ENCODE measurements at places on chromosomes 2 and 18.

- no peak overlapping the region for H3K4me3 ChIP-seq
- no peak overlapping the region for H3K27ac ChIP-seq
- H3K4me1 ChIP-seq: no peaks in the 10 kb centered on the region
- no peaks in the 10 kb centered on the region for H3K36me3 ChIP-seq
- no peaks in the 10 kb centered on the region for H3K27me3 ChIP-seq
- no peak for DNase-seq
These were observed 206.4 kb upstream of the ID2 start for GRCh38 chr2:8475349-8476031.

GRCh38 chr2:159609811-159610549 lies 6.4 kb downstream of the BAZ2B start:
- H3K4me1 ChIP-seq: peaks cover 31% of the 10 kb centered on the region
- no peaks in the 10 kb centered on the region for H3K27me3 ChIP-seq
- no peak overlapping the region for H3K4me3 ChIP-seq

DNA sequence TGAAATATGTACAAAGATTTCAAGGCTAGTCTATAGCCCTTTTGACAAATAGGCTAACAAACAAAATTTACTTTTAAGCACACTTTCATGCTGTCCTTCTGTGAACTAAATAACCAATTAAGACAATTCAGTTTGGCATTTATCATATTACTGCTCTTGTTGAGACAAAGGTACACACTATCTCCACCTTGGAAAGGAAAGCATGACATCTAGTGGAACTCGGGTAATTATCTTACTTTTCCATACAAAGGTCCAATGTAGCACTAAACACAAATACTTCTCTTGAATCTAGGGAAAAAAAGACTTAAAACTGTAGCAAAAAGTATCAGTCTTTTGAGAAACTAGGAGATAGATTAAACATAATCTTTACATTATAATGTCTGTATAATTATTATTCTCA lies 125.0 kb upstream of the CD226 start:
- DNase-seq: no peak
- H3K27ac ChIP-seq: no peak overlapping the region
- no peaks in the 10 kb centered on the region for H3K36me3 ChIP-seq

DNA sequence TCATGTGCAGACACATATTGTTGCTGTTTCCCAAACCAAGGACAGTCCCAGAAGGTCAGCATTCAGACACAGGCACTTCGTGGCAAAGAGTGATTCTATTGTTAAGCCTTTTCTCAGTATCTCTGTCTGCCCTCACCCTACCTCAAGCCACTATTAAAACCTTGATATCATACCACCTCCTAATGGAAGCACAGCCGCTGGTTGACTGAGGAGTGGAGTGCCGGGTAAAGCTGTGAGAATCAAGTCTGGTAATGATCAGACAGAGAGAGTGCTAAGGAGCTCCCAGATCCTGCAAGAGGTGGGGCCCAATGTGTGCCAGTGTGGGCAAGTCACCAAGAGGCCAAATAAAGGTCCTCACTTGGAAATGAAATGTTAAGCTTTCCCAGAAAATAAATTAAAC lies 819.5 kb downstream of the BCL11A start:
- no peak overlapping the region for H3K27ac ChIP-seq
- H3K27me3 ChIP-seq: no peaks in the 10 kb centered on the region
- no peak overlapping the region for H3K4me3 ChIP-seq

DNA sequence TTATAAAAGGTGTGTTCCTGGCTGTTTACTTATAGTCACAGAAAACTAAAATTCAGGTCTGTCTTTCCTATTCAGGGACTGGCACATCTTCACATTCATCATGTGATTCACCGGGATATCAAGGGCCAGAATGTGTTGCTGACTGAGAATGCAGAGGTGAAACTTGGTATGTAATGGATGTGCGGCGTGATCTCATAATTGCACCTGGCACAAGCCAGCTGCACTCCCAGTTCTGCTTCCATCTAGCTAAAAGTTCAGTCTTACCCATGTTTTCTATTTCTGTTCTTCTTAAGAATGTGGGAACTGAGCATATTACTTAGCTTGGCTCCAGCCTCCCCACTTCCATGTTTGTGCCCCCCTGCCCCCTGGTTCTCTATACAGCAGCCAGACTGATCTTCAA lies 131.9 kb downstream of the MAP4K4 start:
- no peak for DNase-seq
- H3K36me3 ChIP-seq: peaks cover 38% of the 10 kb centered on the region
- no peak overlapping the region for H3K4me3 ChIP-seq
- H3K27me3 ChIP-seq: no peaks in the 10 kb centered on the region
- H3K27ac ChIP-seq: peak overlapping the region; percentile 58

- no peak overlapping the region for H3K27ac ChIP-seq
- no peak overlapping the region for H3K4me3 ChIP-seq
- H3K4me1 ChIP-seq: no peaks in the 10 kb centered on the region
- DNase-seq: no peak
- no peaks in the 10 kb centered on the region for H3K36me3 ChIP-seq
These were observed 667.7 kb downstream of the SOCS6 start for GRCh38 chr18:70956554-70956953.

DNA sequence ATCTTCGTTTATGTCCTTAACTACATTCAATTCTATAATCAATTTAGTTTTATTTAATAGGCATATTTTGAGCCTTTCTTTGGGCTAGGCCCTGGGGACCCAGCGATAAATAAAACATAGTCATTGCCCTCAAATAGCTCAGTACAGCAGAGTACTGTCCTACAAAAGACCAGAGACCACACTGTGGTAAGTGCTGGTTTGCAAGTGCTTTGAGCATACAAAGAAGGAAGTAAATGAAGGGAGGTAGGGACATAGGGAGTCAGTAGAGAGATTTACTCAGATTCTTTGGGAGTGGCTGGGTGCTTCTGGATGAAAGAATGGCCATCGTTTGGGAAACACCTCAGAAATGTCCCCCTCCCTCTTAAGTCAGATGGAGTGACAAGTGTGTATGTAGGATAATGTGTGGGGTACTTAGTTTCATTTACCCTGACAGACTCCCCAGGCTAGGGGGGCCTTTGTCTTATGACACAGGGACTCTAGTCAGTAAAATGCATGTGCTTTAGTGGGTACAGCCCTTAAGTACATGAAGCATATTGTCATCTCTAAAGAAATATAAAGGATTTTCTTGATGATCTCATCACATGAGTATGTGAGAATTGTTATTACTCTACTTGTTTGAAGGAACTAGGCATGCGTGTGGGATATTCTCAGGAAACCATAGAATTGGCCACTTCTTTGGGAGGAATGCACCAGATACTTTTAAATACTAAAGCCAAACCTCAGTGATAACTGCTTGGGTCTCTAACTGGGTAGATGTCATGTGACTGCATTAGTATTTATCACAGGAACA lies 35.1 kb downstream of the MAPRE2 start:
- H3K4me3 ChIP-seq: no peak overlapping the region
- peak; percentile 2 for DNase-seq
- no peaks in the 10 kb centered on the region for H3K36me3 ChIP-seq
- H3K4me1 ChIP-seq: peaks cover 10% of the 10 kb centered on the region
- H3K27ac ChIP-seq: no peak overlapping the region
- no peaks in the 10 kb centered on the region for H3K27me3 ChIP-seq

DNA sequence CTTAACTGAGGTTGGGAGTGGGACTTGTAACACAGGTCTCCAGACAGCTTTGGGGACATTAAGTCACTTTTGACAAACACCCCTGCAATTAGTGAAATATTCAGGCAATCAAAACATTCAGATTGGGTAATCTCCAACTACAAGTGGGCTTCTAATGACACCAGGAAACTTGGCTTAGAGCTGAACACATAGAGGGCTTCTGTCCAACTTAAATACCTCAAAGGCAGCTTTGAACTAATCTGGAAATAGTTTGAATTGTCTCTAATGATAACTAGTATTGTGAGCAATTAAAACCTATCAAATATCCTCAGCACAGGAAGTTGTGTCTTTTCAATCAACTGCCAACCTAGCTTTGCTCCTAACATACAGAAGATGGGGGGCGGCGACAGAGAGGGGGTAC lies 5.1 kb upstream of the ASPRV1 start:
- H3K27ac ChIP-seq: no peak overlapping the region
- DNase-seq: no peak
- H3K4me3 ChIP-seq: no peak overlapping the region
- peaks cover 12% of the 10 kb centered on the region for H3K4me1 ChIP-seq

DNA sequence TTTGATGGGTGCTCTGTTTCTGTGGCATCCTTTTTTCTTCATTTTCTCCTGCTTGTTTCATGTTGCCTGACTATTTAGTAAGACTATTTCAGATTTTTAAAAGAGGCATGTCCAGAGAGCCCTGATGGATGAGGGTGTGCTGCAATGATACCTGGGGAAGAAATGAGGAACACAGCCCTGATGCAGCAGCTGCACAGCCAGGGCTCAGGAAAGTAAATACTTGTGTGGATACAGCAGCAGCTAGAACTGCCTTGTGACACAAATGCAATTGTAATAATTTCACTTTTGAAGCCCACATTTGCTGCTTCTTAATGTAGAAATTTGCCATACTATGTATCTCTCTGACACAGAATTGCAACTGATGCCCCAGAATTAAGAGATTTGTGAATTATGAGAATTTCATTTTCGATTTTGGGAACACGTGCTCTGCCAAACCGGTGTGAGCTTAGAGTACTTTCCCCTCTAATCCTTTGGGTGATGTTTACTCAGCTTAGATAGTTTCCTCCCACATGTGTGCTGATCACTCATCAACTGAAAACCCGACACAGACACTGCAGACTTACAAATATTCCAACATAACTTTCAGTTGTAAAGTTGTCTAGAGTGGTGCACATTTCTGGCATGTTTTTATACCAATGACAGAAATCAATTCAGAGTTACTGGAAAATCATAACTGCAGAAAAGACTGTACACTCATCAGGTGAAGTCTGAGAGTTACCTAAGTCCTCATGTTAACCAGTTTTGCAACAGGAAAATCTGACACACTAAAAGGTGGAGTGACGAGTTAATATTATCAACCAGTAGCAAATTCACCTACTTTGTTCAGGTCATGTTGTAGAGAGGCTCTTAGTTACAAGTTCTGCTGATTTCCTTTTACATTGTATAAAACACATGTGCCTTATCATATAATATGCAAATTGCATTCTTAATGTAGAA lies 383.4 kb downstream of the CBLN2 start:
- H3K4me3 ChIP-seq: no peak overlapping the region
- H3K36me3 ChIP-seq: no peaks in the 10 kb centered on the region
- H3K27me3 ChIP-seq: no peaks in the 10 kb centered on the region
- no peak overlapping the region for H3K27ac ChIP-seq
- H3K4me1 ChIP-seq: no peaks in the 10 kb centered on the region

GRCh38 chr2:65579506-65580235 lies 147.3 kb upstream of the SPRED2 start:
- H3K27me3 ChIP-seq: no peaks in the 10 kb centered on the region
- H3K36me3 ChIP-seq: no peaks in the 10 kb centered on the region
- H3K27ac ChIP-seq: no peak overlapping the region
- DNase-seq: no peak

DNA sequence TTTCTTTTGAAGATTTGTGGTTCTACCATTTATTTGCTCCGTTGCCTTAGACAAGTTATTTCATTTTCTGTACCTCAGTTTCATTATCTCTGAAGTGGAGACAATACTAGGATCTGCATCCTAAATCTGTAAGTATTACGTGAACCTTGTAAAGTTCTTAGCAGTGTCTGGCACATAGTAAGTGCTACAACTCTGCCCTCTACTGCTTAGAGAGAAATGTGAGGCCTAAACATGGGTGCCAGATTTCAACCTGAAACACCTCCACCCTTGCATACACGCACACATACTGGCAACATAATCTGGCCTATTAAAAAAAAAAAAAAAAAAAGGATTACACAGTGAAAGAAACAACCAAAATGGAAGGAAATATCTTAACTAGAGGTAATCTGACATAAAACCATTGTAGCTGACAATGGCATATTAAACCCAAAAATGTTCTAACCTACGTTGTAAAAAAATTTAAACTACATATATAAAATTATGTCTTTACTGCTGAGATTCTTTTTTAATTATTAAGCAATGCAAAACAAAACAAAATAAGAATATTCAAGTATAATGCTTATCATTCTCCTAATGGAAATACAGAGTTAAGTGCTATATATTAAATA lies 132.6 kb downstream of the MAP2 start:
- no peak for DNase-seq
- H3K4me3 ChIP-seq: no peak overlapping the region
- H3K27me3 ChIP-seq: no peaks in the 10 kb centered on the region
- H3K27ac ChIP-seq: no peak overlapping the region
- no peaks in the 10 kb centered on the region for H3K36me3 ChIP-seq
- no peaks in the 10 kb centered on the region for H3K4me1 ChIP-seq

DNA sequence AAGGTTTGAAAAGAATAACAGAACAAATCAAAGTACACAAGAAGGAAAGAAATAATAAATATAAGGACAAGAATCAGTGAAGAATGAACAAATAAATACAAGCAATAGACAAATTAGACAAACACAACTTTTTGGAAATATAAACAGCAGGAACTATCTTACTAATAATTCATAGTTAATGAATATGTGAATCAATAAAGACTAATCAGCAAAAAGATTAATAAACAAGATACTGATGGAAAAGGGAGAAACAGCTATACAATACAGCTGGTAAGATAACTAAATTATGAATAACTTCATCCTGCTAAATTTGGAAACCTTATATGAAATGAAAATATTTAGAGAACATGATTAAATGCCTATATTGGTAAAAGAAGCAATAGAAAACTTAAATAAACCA lies 193.6 kb upstream of the SPRED2 start:
- no peak overlapping the region for H3K27ac ChIP-seq
- H3K27me3 ChIP-seq: no peaks in the 10 kb centered on the region
- DNase-seq: no peak
- H3K4me1 ChIP-seq: no peaks in the 10 kb centered on the region

DNA sequence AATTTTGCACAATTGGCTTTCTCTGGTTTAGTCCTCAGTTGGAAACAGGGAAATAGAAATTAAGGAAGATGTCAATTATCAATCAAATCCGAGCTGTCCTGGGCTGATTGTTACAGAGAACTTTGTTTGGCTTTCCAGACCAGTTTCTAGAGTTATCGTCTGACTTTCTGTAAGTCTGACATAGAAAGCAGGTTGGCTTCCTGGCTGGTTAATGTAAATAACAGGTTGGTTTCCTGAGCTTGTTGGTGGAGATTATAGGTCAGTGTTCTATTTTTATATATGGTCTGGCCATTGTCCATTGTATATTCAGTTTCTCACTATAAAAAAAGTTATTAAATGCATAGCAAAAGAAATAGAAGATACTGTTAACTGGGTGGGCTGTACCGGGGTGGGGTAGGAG lies 204.8 kb downstream of the MBD2 start:
- peaks cover 19% of the 10 kb centered on the region for H3K4me1 ChIP-seq
- H3K36me3 ChIP-seq: no peaks in the 10 kb centered on the region
- H3K27ac ChIP-seq: no peak overlapping the region
- no peak overlapping the region for H3K4me3 ChIP-seq
- no peak for DNase-seq
- no peaks in the 10 kb centered on the region for H3K27me3 ChIP-seq

- peaks cover 3% of the 10 kb centered on the region for H3K27me3 ChIP-seq
- no peak overlapping the region for H3K27ac ChIP-seq
- no peak for DNase-seq
- no peaks in the 10 kb centered on the region for H3K36me3 ChIP-seq
- no peak overlapping the region for H3K4me3 ChIP-seq
These were observed 15.1 kb downstream of the CYS1 start for GRCh38 chr2:10064932-10065772.
